Type B pancreatic cell (in vitro differentiated cells): ENCODE measurements at places on chromosomes 1 and 21. TPM values are rescaled to one million over a fixed set of nuclear protein-coding genes. Genes with fewer than 3 reads are reported as not detected.

Gene FAM78B
- 2.6 and 2.9 TPM in 2 replicates for total RNA-seq

DNA sequence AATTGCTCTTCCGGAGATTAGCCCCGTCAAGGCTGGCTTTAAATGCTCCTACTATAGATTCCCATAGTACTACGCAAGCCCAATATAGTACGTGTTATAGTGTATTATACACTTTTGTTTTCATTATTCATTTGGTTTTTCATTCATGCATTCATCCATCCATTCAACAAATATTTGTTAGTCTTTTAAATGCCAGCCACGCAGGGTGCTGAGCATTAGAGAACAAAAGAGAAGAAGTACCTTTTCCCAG is 513 bp upstream of the RAB3GAP2 start:
- no peak for DNase-seq

- DNase-seq: no peak
Measured at GRCh38 chr1:157137408-157138219, 581 bp downstream of the ETV3 start.

- DNase-seq: no peak
Measured at GRCh38 chr1:162755306-162755705, 35.2 kb upstream of the HSD17B7 start.

DNA sequence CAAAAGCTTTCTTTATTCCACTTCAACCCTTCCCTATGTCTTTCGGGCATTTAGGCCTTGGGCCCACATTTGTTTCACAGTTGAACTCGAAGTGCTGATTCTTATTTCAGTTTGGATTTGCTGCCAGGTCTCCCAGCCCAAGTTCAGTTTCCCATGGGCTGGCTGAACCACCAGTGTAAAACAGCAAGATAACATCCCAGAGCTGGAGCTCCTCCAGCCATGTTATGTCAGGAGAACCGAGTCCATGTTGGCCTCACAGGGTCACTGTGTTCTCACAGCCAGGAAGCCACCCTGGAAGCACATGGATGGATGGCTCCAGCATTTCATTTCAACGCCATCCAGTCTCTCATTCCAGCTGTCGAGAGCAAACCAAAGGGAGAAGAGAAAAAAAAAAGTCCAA is 45.2 kb upstream of the RXRG start:
- no peak for DNase-seq
